CD4-positive, alpha-beta T cell treated with Interleukin-1 beta for 1 hour (primary cell): ENCODE measurements at places on chromosomes 4 and X.

DNA sequence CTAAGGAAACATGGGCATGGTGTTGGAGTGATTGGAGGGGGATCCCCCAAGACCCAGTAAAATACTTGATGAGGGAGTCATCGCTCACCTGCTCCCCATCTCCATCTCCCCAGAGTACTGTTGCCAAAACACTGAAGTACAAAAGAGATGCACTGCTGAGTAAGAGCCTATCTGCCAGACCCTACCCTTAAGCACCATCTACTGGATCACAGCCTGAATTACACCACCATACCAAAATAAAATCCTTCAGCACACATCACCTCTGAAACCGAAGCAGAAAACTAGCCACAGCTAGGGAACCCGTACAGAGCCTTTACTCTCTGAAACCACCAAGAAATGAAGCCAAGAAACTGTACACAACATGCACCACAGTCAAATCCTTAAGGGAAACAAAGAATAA, 466.3 kb upstream of the ACTRT1 start:
- no peak for DNase-seq

DNA sequence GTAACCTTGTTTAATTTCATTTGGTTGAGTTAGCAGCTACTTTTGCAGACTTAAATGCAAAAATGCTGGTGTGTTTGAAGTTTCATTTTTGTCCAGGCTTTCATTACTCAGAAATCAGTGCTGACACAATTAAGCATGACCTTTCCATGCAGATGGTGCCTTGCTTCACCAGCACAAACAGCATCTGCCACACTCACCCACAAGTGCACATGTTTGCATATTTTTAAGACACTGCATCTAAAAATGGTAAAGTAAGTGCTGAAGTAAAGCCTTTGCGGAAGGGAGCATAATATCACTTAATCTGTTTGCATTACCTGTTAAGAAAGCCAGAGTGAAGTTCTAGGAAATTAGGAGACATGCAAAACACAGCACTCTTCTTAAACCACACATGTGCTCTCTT, 7.3 kb upstream of the DAPP1 start:
- DNase-seq, result no peak

GRCh38 chr4:19010761-19011160, 989.2 kb upstream of the LCORL start:
- DNase-seq, result no peak

- no peak for DNase-seq
Measured at GRCh38 chr4:44583393-44583792, 68.0 kb downstream of the YIPF7 start.

DNA sequence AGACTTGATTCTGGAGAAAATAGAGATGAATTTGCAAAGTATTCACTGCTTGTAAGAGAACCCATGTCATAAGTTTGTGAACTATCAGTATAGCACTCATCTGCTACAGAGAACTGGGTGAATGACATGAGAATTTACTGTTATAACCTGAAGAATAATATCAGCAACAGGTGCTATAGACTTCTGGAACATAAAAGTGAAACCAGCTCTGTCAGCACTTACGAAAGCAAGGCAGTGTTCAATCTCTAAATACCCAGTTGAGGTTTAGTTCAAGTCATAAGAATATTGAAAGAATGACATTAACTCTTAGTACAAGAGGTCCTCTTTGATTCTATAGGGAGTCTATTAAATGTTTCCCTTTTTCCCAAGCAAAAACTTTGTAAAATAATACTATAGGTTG, 232.9 kb upstream of the ANKRD50 start:
- no peak for DNase-seq

GRCh38 chr4:124105212-124105611, 607.3 kb downstream of the ANKRD50 start:
- DNase-seq, result no peak

DNA sequence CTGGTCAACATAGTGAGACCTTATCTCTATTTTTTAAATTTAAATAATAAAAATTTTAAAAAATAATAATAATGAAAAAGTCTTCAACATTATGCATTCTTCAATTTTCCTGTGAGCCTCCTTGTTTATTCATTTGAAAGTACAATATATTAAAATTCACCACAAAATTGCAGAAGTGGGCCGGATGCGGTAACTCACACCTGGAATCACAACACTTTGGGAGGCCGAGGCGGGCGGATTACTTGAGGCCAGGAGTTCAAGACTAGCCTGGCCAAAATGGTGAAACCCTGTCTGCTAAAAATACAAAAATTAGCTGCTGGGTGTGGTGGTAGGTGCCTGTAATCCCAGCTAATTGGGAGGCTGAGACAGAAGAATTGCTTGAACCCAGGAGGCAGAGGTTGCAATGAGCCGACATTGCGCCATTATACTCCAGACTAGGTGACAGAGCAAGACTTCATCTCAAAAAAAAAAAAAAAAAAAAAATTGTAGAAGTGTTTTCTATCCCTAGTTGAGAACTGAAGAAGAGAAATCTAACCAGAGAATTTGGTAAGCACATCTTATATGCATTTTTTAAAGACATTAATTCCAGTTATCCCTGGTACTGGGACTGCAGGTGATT, 56.9 kb downstream of the RBM47 start:
- no peak for DNase-seq

DNA sequence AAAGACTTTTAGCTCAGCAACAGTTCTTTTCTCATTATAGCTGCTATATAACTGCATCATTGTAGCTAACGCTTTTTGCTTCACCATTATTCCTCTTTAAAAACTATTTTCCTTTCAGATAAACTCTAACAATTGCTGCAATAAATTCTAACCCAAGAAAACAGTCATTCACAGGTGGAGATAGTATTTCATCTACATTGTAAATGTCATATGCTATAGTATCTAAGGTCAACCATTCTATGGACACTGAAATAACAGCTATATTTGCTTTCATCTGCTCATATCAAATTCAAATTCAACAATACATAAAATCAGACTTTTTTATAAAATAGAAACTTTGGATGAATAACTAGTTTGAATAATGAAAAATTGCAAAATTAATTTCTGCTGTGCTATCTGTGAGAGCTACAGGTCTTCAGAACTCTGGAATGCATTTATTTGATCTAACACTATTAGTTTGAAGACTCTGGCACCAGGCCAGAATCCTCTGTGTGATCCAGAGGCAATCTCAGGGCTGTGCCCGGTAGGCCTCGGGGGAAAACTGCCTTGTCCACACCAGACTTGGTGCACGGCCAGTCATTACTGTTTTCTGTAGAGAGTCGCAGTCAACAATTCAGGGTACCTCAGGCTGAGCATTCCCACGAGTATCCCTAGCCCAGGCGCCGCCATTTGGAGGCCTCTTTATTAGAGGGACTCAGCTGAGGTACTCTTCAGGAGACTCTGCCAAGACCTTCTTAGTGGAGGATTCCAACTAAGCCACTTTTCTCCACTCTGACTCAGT, 332.4 kb downstream of the SLC7A11 start:
- no peak for DNase-seq

DNA sequence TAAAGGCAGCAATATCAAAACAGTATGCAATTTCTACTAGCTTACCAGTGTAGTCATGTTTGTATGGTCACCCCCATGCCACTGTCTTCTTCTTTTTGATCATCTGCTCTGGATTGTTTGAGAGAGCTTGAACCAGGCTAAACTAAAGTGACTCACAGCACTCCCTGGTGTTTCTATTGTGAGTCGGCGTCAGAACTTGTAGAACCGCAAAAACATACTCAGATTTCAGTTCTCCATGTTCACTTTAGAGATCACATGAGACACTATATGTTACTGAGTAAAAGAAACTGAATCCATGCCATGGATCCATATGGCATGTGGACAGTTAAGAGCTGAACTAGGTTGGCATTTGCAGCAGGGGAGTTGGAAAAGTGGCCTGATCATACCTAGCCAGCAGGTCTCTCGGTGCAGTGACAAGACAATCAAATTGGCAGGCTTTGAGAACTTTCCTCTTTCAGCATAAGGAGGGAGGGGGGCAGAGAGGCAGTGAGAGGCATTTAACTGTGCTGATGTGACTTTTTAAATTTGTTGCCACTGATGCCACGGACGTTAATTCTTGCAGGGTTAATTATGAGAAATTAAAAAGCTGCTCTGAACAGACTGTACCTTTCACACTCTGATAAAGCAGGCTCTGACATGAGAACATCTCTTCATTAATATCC, 88.4 kb downstream of the AFF2 start:
- DNase-seq, result no peak

DNA sequence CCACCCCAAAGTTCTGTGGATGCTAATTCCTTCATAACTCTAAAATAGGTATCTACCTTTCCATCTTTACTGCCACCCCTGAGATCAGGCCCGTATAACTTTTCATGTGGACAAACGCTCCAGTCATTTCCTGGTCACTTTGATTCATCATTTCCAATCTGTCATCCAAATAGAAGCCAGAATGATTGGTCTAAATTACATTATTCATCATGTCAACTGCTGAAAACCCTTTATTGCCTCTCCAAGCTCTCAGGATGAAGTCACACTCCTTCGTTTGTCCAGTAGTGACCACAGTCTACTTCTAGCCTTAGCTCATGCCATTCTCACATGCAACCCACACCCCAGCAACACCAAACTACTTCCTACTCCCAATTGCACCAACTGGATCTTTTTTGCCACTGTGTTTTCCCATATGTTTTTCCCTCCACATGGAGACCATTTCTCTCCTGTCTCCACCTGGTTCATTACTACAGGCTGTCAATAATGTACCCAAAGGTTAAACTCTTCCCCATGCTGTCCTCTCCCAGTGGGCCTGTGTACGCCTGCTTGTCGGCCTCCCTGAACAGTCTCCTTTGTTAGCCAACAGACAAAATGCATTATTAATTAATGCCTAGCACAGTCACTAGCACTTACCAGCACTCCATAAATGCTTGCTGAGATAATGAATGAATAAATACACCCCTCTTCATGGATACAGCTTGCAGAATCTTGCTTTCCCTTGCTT, 382.6 kb upstream of the NOCT start:
- no peak for DNase-seq

GRCh38 chr4:47835494-47835893, 2.4 kb downstream of the CORIN start:
- DNase-seq, result no peak

DNA sequence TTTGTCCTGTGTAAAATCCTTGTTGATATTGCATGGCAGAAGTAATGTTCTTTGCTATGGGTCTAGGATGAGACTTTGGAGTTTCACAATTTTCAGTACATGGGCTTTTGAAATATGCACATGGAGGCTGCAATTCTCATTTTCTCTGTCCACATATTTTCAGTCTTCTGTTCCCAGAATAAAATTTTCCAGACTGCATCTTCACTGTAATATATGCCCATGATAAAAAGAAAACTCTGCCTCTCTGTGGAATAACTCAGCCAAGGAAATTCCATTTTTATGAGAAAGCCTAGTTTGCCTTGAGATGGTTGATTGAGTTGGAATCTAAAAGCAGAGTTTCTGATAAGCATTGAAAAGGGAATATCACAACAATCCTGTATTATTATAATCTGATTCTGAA, 601.4 kb upstream of the AADAT start:
- DNase-seq, result no peak

GRCh38 chrX:132266583-132267355, 47.5 kb upstream of the RAP2C start:
- no peak for DNase-seq

DNA sequence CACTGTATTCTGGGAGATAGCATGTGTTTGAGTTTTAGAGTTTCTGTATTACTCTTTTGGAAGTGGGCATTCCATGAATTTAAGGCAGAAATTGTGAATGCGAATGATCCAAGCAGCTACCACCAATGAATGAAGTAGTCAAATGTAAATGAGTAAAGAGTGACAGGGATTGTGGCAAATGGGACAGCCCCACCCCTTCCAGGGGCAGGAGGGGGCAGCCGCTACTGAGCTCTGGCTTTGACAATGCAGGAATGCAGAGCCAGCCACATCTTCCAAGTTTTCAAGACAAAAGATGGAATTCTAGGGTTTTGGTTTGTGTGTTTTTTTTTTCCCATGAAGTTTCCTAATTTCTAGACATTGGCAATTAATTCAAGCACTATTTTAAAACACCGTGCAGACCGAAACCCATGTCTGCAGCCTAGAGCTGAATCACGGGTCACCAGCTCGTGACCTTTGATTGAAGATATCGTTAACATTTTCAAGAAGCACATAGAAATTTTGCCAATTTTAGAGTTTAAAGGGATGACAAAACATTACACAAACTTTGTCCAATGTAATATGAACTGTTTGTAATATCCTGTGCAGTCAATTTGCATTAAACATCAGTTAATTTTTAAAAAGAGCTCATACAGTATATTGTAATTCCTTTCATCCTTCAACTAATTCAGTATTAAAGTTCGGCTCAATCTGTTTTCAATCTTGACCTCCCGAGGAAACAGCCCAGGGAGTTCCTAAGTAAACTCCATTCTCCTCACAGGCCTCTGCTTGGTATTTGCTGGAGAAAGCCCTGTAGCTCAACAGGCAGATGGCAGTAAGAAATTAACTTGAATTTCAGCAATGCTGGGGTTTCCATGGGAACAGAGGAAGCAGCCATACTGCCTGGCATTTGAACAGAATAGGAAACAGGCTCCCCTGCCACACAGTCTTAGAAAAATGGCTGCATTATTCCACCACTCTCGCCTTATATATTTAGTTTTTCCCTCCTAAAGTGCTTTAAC, 83.4 kb downstream of the UCHL1 start:
- no peak for DNase-seq

- DNase-seq, result no peak
Measured at GRCh38 chr4:2424581-2424980, 5.8 kb downstream of the CFAP99 start.

DNA sequence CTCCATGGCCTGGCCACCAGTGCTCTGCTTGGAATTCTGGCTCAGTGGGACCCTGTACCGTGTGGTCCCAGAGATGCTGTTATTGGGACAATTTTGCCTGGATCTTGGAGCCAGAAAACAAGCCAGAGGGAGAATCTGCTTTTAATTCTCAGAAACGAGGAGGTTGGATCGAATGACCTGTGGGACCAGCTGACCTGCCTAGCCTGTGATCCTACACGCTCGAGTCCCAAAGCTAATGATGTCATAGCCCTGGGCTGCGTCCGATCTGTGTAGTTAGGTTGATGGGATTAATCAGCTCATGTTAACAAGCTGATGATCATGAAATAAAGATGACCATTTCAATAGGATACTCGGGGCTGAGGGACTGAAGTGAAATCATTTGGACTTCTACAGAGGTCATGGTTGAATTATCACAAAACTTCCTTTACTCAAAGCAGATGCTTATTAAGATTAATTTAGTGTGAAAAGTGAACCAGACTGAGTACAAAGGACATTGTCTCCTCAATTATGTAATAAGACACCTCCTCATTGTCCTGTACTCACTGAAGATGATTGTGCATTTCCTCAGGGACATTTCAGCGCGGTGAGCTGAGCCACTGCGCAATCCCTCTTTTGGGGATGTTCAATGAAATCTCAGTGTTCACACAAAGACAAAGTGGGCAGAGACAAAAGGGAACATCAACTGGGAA, 51.9 kb upstream of the STX18 start:
- DNase-seq, result no peak

GRCh38 chr4:153808175-153808574, 19.3 kb upstream of the SFRP2 start:
- no peak for DNase-seq

- no peak for DNase-seq
Measured at GRCh38 chrX:70476934-70477733, 32.5 kb downstream of the DLG3 start.
